Umbilical cord (tissue), 2 donors: ENCODE measurements at places on chromosomes 16 and 17.

- no peak for DNase-seq
Observed at GRCh38 chr17:77995146-77995852, 36.8 kb downstream of the TNRC6C start.

GRCh38 chr16:55041540-55042234 is 111.0 kb downstream of the IRX5 start:
- DNase-seq, result no peak

GRCh38 chr17:57517632-57518456 is 227.3 kb downstream of the CCDC182 start:
- DNase-seq, result peak; percentile 96

GRCh38 chr16:23709536-23709935 is 3.5 kb downstream of the ERN2 start:
- DNase-seq, result no peak

- no peak for DNase-seq
Observed at GRCh38 chr16:21277045-21277926, 804 bp downstream of the CRYM start.

DNA sequence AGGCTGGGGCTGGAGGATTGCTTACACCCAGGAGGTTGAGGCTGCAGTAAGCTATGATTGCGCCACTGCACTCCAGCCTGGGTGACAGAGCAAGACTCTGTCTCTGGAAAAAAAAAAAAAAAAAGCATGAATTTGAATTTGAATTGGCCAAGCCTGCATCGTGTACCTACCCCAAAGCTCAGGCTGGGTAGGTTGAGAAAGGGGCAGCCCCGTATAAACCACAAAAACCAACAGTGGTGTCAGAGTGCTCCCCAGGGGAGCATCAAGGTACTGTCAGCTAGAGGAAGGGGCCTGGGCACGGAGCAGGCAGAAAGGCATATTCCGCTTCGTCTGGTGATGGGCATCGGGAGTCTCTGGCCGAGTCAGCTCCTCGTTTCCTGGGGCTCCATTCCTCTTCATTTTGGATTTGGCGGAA is 40.9 kb downstream of the RAP1GAP2 start:
- no peak for DNase-seq

DNA sequence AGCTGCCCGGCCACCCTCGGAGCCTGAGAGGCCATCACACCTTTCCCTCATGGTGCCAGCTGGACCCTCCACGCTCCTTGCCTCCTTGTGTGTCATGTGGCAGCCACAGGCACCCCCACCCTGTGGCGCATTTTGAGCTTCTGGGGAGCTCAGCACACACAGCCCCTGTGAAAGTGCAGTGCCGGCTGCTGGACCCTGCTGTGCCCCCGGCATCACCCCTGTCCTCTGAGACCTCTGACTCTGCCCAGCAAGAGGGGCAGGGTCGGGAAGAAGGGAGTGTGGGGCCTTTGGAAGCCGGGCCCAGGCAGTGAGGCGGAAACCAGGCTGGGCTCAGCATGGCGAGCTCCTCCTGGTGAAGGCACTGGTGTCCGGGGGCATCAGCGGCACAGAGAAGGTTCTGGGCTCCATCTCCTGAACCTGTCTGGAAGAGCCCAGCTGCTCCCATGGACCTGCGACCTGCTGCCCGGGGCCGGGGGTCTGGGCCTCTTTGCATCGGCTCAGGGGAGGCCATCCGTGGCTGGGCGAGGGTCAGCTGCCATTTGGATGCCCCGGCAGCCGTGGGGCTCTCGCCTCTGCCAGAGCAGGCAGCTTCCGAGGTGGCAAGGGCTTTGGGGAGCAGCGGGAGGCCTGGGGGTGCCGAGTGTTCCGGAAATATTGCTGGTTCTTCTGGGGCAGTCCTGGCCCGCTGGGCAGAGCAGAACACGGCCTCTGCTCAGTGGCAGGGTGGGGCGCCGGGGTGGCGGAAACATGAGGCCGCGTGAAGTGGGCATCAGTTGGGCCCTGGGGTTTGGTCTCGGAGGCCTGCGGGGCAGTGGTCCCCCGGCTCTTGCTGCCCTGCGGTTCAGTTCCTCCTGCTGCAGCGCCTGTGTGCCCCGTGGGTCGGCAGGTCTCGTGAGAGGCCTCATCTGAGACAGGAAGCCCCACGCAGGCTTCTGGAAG is 17.9 kb downstream of the CENPX start:
- no peak for DNase-seq

DNA sequence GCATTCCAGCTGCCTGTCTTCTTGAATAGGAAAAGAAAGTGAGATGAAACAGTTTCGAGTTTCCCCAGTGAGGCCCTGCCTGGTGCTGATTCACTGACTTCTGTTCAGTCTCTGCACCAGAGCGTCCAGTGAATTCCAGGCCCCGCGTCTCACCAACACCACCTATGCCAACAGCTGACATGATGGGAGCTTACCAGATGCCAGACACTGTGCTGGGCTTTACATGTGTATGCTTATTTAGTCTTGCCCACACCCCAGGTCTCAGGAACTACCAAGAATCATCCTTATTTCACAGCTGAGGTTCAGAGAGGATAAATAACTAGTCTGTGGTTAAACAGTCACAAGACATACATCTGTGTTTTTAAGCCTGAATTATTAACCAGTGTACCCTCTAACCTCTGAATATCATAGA is 29.1 kb upstream of the IRX6 start:
- DNase-seq, result peak; percentile 85

- no peak for DNase-seq
Observed at GRCh38 chr17:8140065-8141029, 11.9 kb downstream of the PER1 start.

GRCh38 chr16:80027007-80027965 is 426.7 kb upstream of the MAF start:
- peak; percentile 94 for DNase-seq

DNA sequence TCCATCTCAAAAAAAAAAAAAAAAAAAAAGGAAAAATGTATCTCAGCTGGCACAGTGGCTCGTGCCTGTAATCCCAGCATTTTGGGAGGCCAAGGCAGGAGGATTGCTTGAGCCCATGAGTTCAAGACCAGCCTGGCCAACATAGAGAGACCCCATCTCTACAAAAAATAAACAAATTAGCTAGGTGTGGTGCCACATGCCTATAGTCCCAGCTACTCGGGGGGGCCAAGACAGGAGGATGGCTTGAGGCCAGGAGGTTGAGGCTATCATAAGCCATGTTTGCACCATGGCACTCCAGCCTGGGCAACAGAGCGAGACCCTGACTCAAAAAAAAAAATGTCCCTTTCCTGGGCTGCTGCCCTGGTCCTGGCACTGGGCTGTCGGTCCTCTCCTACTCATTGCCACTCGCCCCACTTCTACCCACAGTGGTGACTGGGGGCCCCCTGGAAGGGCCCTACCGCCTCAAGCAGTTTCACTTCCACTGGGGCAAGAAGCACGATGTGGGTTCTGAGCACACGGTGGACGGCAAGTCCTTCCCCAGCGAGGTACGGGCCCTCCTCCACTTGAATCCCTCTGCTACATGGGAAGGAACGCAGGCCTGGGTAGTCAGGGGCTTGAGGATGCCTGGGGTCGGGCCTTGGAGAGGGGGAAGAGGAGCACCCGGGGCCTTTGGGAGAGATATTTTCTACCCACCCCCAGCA is 6.1 kb downstream of the CA7 start:
- DNase-seq, result no peak

- peak; percentile 76 for DNase-seq
Observed at GRCh38 chr17:16158714-16159113, 56.6 kb downstream of the NCOR1 start.

DNA sequence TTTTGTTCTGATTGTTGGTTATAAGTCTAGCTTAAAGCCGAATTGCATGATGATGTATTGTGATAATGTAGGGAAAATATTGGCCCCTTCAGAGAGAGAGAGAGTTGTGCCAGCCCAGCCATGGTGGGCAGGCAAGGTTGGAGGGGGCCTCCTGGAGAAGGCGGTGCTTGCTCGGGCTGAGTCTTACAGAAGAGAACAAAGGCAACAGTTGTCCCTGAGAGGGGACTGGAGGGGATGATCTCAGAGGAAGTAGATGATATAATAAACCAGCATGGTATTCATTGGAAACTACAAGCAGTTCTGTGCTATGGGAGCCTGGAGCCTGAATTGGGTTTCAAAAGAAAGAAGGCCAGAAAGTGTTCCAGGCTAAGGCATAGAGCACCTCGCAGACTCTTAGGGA is 173.8 kb downstream of the RPTOR start:
- DNase-seq, result no peak

DNA sequence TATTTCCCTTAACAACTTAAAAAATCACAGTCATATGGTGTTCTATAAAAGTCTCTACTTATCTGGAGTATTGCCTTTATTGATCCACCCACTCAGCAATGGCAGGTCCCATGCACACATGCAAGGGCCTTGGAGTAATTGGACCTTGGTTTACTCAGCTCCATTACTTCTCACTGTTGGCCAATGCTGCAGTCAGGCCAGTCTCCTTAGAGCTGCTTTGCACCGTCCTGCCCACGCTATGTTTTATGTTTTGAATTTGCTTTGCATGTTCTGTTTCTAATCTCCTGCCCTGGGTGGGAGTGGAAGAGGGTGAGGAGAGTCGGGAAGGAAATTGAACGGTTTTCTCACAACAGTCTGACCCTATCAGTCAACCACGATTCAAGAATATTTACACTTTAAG is 23.6 kb downstream of the ARHGAP44 start:
- no peak for DNase-seq

- no peak for DNase-seq
Observed at GRCh38 chr16:89685916-89686315, 573 bp upstream of the CDK10 start.

- no peak for DNase-seq
Observed at GRCh38 chr17:31061678-31062077, 33.1 kb upstream of the NF1 start.

DNA sequence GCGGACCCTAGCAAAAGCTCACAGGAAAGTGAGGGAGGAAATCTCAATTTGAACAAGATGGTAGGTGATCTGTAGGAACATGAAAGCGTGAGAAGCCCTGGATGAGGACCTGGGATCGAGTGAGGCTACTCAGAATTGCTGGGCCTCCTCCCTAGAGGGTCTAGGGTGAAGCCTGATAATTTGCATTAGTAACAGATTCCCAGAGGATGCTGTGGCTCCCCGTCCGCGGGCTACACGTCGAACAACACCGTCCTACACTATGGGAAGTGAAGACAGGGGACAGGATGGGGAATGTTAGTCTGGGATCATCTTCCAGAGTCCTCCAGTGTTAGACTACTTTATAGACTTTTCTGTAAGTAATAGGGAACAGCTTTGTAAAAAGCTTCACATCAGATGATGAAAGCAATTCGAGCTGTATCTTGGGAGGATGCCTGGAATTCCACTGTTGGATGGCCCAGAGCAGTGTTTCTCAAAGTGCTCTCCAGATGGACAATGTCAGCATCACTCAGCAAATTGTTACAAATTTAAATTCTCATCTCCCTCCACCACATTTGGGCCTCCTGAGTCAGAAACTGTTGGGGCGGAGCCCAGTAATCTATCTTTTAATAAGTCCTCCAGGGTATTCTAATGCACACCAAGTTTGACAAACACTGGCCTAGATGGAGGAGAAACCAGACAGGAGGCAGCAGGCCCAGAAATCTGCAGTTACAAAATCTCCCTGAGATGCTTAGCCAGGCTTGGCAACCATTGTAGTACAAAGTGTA is 6.5 kb downstream of the FNDC8 start:
- DNase-seq, result peak; percentile 92

- DNase-seq, result peak; percentile 85
Observed at GRCh38 chr16:77675464-77676324, 46.6 kb upstream of the NUDT7 start.

DNA sequence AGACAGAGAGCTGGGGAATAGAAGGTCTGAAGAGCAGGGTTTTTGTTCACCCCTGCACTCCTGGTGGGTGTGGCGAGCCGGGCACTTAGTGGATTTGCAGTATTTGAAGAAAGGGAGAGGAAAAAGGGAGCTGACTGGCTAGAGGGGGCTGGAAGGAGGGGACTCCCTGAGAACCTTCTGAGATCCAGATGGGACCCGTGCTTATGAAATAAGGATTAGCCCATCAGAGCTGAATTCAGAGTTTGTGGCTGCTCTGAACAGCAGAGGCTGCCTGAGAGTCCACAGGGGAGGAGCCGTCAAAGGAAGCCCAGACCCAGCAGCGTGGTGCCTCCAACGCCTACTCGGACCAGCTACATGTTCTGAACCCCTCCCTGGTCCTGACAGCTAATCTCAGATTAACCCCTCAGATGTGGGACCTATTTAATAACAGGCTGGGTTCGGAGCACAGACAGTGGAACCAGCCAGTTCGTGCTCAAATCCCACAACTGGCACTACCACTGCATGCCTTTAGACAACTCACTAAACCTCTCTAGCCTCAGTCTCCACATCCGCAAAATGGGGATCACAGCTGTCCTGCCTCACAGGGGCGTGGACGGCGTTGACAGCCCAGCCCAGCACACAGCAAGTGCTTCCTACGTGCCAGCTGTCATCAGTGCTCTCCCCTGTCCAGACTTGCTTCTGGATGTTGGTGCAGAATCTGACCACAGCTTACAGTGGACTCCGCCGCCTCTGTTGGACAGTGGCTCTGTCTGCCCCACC is 70.6 kb downstream of the DYNLRB2 start:
- no peak for DNase-seq

- no peak for DNase-seq
Observed at GRCh38 chr16:12158428-12158827, 181.9 kb downstream of the SNX29 start.

DNA sequence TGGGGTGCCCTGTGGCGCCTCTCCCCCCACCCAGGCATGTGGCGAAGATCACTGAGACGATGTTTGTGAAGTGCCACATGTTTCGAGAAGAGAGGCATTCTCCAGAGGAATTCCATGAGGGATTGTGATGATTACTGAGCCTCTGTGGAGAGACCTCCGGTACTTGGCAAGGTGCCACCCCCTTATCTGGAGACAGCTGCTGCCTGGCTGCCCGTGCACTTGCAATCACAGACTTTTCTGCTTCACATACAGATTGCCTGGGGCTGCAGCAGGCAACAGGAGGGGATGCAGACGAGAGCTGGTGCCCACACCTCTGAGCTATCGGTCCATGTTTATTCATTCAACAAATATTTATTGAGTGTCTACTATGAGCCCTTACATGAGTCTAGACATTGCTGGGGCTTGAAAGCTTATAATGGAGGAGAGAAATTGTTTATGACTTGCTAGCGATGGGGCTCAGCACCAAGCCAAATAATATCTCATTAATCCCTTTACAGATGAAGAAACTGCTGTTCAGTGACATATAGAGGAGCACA is 317.2 kb upstream of the ZFHX3 start:
- DNase-seq, result peak; percentile 86

DNA sequence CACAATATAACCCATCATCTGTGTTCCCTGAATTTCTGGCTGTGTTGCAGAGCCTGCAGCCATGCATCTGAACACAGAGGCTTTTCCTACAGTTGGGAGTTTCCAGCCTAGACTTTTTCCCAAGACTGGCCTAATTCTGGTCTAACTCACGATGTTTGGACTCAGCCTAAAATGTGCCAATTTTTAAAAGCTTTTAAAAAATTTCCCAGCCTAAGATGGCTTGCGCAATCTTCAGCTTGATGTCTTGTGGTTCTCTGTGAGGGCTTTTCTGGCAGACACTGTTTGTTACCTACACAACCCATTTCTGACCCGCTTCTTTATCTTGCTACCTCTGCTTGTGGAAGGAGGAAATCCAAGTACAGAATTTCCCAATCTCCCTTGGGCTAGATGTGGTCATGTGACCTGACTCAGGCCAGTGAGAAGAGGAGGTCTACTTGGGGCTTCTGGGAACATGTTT is 72.7 kb upstream of the GAS7 start:
- DNase-seq, result no peak

- DNase-seq, result no peak
Observed at GRCh38 chr16:35868630-35869029, 2409.2 kb downstream of the TP53TG3F start.
